ENCODE measurements at places on chromosomes 7 and 10.
A peak's percentile ranks its signal among the peaks of the same experiment; 100 is the strongest.

GRCh38 chr7:27303026-27303425 is 60.4 kb downstream of the EVX1 start:
- DNase-seq = peak; percentile 67

DNA sequence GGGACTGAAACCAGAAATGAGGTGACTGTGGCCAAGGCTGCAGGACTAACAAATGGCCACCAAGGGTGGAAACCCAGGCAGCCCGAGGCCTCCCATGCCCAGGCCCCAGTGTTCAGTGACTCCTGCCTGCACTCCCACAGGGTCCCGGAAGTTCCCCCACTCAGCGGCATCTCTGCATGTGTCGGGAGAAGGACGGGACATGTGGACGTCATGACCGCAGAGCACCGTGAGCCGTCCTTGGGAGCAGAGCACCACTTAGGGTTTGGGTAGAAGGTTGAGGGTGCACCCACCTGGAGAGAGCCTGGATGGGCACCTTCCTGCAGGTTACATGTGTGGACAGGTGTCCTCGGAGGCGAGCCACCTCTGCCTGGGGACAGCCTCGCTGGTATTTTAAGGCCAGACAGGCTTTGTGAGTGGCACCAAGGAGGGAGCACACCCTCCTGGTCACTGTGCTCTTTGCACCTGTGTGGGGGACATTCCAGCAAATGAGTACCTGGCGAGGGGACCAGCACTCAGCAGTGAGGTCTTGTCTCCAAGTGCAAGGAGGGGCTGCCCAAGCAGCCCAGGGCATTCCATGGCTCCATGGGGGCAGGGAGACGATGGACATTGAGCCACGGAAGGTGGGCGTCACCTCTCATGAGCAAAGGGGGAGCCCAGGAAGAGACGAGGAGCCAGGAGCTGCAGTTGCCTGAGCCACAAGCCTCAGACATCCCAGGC is 95.3 kb upstream of the TCERG1L start:
- DNase-seq = no peak

- DNase-seq = no peak
Observed at GRCh38 chr7:93578762-93579161, 4.2 kb upstream of the CALCR start.

GRCh38 chr10:71204746-71205145 is 7.6 kb upstream of the UNC5B start:
- DNase-seq = no peak

- no peak for DNase-seq
Observed at GRCh38 chr7:139124084-139124914, 14.8 kb upstream of the ZC3HAV1 start.

DNA sequence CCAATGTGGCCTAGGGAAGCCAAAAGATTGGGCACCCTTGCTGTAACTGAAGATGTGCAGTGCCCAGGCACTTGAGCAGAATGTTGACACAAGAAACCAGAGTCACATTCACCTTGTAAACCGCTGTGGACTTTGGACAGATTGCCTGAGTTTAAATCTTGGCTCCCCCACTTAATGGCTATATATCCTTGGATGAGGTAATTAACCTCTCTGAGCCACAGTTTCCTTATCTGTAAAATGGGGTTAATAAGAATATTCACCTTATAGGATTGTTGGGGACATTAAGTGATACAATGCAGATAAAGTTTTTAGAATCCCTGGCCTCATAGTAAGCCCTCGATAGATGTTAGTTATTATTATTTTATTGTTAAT is 331.0 kb downstream of the LRMDA start:
- DNase-seq = no peak

DNA sequence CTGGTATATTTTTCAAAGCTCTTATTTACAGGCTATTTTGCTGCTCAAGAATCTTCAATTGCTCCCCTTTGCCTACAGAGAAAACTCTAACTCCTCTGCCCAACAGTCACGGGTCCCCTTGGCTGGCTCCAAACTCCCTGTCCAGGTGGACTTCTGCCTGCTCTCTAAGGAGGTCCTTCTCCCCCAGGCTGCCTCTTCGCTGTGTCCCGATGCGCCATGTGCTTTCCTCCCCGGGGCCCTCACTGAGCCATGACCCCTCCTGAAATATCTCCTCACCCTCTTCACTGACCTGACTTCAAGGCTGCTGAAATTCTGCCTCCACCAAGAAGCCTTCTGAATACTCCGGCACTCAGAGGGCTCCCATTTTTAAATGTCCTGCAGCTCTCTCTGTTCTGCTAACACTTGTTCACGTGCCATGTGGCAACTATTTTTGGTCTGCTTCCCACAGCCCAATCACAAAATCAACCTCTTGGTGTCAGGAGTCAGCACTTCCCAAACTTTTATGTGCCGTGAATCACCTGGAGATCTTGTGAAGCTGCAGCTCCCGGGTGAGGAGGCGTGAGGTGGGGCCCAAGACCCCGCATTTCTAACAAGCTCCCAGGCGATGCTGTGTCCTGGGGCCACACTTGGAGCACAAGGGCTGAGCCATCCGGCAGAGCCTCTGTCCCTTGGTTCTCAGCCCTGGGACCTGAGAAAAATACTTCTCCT is 85.7 kb upstream of the COL13A1 start:
- DNase-seq = no peak

DNA sequence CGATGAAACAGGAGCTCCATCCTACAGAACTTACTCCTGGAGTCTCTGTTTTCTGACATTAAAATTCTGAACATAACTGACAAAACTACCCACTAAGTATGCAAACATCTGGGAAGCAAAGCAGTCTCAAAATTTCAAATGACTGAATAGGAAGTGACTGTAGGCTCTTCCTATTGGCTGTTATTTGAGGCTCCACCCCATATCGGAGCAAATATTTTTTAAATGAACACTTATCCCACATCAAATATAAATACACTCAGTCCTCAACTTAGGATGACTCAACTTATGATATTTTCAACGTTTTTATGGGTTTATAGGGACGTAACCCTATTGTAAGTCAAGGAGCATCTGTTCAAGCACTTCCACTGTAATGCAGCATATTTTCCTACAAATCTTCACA is 8.8 kb downstream of the HSPA12A start:
- DNase-seq = no peak

GRCh38 chr10:61937631-61938351 is 36.3 kb downstream of the ARID5B start:
- DNase-seq = peak; percentile 66

DNA sequence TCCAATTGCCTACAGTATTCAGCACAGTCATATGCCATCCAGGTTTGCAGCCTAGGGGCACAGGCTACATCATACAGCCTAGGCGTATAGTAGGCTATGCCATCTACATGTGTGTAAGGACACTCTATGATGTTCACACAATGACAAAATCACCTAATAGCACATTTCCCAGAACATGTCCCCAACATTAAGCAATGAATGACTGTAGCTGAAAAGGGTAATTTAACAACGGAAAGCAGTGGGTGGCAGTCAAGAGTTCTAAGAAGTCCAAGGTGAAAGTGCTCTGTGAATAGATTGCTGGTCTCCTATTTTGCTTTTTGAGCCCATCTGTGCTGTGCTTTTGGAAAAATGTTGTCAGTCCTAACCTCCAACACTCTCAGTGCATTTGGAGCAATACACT is 162.6 kb downstream of the KLF6 start:
- DNase-seq = no peak

GRCh38 chr7:6092953-6093354 is 61.8 kb downstream of the ANKRD61 start:
- no peak for DNase-seq

DNA sequence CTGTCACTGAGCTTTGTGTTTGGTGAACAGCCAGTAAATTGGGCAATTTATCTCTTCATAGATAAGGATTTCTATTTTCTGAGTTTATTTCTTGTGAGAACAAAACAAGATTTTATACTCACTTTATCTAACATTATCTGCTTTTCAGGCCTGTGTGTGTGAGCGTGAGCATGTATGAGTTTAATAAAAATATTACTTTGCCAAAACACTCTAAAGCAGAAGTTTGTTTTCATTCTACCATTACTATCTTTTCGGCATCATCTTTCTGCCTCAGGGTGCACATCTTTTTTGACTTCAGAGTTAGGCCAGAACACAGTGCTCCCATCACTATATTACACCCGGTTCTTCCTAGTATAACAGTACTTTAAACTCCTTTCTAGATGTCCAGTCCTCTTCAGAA is 13.0 kb downstream of the ZWINT start:
- no peak for DNase-seq

GRCh38 chr10:51588984-51589383 is 110.4 kb downstream of the CSTF2T start:
- DNase-seq = no peak

DNA sequence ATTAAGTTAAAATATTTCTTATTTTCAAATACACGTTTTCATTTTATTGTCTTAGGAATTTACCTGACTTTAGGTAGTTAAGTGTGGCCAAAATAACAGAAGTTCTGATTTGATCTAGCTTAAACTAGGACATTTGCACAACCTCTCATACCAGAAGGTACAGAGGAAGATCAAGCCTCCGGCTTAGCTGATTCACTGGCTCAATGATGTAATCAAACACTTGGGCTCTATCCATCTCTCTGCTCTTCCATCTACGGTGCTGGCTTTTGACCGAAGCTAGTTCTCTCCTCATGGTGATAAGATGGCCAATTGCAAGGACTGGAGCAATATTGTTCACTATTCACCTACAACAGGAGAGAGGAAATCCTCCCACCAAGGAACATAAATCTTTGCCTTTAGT is 12.2 kb upstream of the HYCC1 start:
- DNase-seq = no peak

- DNase-seq = peak; percentile 5
Observed at GRCh38 chr10:124802313-124802675, 675 bp downstream of the ABRAXAS2 start.

- peak; percentile 60 for DNase-seq
Observed at GRCh38 chr7:64882341-64883112, 20.5 kb upstream of the ZNF273 start.

DNA sequence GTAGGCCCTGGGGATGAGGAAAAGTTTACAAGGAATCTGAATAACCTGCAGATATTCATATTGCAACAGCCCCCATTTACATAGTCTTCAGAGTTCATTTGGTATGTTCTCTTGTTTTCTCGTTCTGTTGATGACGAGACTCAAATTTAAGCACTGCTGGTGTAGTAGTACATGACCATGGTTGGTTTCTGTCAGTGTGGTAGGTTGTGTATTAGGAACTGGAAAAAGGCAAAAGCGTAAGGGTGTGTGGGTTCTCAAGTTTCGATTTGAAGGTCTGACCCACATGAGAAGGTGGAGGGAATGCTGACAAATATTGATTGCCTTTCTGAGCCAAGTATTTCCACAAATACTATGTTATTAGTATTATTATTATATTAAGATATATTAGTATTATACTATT is 151.7 kb downstream of the AUTS2 start:
- no peak for DNase-seq

DNA sequence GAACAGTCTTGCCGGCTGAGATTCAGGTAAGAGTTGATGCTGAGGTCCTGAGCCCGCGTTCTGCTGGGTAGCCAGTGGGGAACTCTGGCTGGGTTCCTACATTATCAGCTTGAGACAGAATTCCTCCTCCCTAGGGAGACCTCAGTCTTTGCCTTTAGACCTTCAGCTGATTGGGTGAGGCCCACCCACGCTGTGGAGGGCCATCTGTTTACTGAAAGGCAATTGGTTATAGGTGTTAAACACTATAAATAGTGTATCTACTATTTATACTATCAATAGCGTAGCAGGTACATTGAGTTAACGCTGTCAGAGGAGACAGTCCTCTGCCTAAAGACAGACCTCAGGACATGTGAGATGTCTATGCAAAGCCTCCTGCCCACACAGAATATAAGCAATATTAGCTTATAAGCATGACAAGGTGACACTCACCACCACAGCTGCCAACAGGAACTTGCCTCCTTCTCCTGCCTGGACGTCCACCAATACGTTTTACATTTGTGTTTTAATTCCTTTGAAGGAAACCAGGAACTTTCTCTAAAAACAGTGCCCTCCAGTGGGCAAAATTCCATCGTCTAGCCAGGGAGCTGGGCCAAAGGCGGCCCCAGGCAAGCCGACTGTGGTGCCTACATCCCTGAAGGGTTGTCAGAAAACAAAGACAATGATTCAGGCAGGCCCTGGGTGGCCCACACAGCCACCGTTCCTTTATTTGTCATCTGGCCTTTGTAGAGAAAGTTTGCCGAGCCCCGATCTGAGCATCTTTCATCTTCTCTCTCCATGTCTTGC is 58.8 kb downstream of the INSIG1 start:
- DNase-seq = no peak

DNA sequence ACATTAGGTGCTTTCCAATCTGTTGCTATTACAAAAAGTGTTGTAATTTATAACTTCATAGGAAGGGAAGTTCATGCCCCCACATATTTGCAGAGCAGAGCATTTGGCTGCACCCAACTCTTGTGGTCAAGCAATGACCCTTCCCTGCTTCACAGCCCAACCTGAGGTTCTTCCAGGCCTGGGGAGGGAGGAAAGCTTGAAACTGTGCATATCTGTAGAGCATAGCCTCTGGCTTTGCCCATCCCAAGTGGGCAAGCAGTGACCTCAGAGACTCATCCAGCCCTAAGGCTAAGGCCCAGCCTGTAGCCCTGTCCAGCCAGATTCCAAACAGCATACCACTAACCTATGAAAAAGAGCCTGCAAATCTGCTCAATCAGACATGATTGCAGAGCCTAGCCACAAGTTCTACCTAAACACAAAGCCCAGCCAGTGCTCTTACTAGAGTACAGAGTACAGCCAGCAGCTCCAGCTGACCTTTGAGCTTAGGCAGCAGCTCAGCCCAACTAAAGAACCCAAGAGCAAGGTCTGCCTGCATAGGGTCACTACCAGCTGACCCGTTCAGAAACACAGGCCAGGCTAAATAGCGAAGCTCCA is 14.4 kb upstream of the GSTK1 start:
- no peak for DNase-seq

DNA sequence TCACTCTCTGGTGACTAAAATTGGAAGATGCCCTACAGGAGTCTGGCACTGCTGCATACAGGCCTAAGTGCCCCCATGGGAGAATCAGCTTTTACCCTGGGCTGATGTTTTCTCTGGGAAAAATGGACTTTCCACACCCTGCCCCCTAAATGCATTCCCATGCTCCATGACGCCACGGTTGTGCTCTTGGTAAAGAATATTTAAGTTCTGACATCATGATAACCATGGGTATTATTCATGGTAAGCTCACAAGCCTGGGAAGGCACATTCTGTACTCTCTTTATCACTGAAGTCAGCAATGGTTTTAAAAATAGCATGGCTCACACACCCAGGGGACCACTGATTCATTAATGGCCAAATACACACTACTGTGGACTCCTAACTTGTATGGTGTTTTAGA is 43.4 kb downstream of the HIPK2 start:
- DNase-seq = no peak

DNA sequence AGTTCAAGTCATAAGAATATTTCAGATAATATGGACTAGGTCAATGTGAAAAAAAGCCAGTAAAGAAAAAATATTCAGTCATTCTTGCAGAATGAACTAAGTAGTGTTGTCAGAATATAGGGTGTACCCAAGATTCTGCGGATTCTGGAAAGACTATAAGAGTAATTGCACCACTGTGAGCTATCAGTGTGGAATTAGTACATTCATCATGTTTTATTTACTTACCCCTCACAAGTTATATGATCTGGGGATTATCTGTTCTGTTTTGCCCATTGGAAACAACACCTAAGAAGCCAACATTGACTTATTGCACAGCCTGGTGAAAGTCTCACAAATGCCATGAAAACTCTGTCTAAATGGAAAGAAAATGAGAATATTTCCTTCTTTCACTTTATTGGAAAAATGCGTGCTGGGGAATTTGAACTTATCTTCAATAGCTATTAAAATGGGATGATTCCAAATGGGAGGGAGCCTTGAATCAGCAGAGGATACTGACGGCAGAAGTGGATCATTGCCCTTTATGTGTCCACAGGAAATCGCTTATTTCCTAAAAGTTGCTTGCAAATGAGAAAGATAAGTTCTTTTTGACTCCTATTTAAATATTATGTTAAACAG is 563.3 kb upstream of the POM121L12 start:
- DNase-seq = no peak

GRCh38 chr10:110455446-110455845 is 42.3 kb upstream of the DUSP5 start:
- DNase-seq = no peak
